ENCODE measurements at places on chromosomes 7 and 10. TPM values are rescaled to one million over a fixed set of nuclear protein-coding genes. Genes with fewer than 3 reads are reported as not detected.

Gene CYP2E1
- 3.3 TPM for total RNA-seq

Gene TSPAN33
- 23.7 TPM for total RNA-seq

Gene TLX1
- total RNA-seq: not detected

DNA sequence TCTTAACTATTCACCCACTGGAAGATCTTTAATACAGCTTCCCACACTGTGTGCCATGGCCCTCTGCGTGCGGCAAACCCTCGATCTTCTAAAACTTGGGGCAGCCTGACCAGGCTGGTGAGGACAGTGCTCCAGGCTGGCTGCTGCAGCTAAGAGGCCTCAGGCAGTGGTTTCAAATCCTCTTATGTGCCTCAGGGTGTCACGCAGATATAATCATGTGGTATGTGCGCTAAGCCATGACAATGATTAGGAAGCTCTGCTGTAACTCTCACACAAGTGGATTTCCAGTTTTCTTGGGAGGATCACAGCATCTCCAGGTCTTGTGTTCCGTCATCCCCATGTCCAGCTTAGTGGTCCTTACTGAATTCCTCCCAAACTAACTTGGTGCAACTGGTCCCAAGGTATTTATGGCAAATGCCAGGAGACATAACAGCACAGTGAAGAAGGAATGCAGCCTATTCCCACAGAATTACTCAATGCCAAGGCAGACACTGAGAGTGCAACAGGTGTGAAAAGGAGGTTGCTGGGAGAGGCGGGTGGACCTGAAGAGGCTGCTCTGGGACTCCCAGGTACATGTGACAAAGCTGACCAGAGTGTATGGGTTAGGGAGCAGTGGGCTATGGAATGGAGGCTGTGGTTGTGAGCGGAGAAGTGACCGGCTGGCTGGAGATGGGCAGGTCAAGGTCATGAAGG is 2.3 kb downstream of the HPS1 start:
- DNase-seq: no peak

Gene NOS3
- 2.5 TPM for total RNA-seq

DNA sequence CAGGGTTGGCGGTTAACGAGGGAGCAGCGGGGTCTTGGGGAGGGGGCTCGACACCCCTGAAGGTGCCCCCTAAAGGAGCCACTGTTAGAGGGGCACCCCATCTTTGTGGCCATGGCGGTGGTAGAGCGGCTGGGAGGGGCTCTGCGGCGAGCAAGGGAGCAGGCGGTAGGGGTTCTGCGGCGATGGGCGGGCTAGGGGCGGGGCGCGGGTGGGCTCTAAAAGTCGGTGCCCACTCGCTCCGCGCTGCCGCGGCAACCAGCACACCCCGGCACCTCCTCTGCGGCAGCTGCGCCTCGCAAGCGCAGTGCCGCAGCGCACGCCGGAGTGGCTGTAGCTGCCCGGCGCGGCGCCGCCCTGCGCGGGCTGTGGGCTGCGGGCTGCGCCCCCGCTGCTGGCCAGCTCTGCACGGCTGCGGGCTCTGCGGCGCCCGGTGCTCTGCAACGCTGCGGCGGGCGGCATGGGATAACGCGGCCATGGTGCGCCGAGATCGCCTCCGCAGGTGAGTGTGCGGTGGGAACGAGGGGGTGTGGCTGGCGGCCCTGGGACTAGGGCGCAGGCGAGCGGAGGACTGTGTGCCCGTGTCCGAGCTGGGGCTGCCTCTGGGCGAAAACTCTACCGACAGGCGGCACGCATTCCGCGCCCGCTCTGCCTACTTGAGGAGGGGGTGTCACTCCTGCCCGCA is at the start of gene MEST:
TSS of gene MEST (plus strand) at position 245 of the 682 bp plus-strand sequence. CDS start at position 474, 229 bp downstream.
- DNase-seq: no peak

Data from PC-3 (cell line).